ENCODE measurements at places on chromosomes 11 and 22.

DNA sequence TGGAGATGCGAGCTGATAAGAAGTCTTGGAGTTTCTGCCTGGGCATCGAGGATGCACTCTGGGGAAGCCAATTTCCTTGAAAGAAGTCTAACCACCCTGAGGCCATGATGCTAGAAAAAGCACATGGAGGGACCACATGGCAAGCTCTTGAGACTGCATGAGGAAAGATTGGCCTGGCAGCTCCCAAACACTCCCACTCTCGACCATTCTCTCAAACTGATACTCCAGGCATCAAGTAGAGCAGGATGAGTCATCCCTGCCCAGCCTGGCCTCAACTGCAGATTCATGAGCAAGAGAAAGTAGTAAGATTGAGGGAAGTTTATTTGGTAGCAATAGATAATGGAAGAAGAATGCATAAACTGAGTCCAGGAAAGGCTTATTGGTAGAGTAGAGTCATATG, 194.3 kb downstream of the KIF18A start:
- no peak for DNase-seq

- no peak for DNase-seq
Measured at GRCh38 chr11:42075180-42075579, 615.7 kb upstream of the LRRC4C start.

GRCh38 chr11:43837879-43838278, 42.8 kb upstream of the ALKBH3 start:
- no peak for DNase-seq

GRCh38 chr22:20965888-20966855, 883 bp upstream of the AIFM3 start:
- no peak for DNase-seq

DNA sequence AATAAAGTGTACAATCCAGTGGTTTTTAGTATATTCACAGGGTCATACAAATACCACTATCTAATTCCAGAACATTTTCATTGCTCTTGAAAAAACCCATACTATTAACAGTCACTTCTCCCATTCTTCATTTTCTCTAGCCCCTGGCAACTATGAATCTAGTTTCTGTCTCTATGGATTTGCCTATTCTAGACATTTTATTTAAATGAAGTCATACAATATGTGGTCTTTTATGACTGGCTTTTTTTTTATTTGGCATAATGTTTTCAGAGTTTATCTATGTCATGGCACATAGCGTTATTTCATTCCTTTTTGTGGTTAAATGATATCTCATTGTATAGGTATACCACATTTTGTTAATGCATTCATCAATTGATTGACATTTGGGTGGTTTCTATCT, 59.4 kb downstream of the KDM2A start:
- DNase-seq = no peak

DNA sequence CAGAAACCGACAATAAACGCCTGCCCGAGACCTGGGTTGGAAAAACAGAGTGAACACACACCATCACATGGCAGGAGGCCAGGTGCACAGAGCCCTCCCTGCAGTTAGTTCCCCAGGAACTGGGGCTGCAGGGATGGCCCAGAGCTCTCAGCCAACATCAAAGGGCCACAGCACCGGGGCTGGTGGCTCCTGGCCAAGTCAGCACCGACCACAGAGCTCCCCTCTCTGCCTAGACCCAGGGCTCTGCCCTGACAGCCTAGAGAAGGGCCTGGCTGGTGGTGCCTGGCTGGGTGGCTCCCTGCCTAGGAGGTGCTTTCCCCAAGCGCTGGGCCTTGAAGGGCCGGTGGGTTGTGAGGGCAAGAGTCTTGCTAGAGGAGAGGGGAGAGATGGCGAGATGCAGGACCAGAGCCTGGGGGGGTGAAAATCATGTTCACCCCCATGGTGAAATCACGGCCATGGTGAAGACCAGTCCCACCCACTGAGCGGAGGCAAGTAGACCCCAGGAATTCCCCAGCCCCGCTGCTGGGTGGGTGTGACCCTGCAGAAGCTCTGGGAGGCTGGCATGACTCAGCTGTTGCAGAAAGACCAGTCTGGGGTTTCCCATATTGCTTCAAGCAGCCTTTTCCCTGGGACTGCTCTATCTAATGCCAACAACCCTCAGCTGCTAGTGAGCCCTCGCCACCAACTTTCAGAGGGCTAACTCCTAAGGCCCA, 7.2 kb upstream of the BID start:
- DNase-seq = no peak

DNA sequence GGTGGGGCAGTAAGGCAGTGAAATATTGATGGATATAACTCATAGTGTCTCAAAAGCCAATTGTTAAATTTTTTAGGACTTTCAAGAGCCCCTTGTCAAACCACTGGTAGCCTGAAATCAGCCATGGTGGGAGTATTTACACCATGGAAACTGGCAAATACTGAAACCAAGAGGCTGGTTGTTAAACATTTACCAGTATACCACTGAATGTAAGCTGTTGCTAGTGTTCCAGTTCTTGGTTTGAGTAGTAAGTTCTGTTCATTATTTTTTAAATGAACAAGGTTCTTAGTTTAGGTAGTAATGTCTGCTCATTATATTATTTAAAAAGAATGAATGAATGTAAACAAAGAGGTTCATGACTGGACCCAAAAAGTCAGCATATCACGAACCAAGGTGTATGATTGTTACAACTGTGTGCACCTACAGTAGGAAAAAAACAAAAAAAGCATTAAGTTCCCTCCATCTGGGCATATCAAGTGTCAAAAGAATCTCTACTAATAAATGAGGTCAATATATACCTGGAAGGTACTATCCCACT, 4.5 kb upstream of the EIF3F start:
- DNase-seq = no peak

- DNase-seq = no peak
Measured at GRCh38 chr11:64331569-64332371, 8.2 kb upstream of the CCDC88B start.

GRCh38 chr11:102546923-102547471, 16.4 kb upstream of the MMP7 start:
- DNase-seq = no peak

GRCh38 chr11:47523490-47524225, 29.3 kb downstream of the CELF1 start:
- peak; percentile 71 for DNase-seq

DNA sequence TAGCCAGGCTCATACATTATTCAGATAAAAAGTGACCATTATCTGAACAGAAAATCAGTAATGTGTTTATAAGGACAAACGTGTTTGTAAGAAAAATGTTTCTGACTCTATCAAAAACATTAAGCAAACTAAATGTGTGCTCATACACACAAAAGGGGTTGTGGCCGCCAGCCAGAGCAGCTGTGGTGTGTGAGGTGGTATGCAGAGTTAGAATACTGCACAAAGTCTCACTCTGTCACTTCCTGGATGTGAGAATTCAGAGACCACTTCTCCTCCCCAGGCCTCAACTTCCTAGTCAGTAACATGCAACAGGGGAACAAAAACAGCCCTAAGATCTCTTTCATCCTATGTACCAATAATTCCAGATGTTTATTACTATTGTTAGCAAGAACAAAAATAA, 9.4 kb downstream of the OR5B21 start:
- no peak for DNase-seq

DNA sequence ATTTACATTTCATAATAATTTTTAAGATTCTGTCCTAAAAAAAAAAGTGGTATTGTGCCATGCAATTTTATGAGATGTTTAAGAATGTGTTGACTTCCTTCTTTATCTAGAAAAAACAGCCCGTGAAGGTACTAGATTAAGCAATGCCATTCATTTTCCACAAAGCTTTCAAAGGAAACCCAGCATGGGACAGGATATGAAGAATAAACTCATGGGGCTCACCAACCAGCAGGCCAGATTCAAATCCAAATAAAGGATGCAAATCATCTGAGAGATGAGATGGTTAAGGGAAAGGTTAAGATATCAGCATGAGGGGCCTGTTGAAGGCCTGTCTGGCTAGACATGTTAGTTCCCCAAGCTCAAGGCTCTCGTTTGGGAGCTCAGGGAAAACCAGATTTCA, 199.1 kb downstream of the SWAP70 start:
- no peak for DNase-seq

GRCh38 chr11:17734418-17734911, at the start of gene KCNC1:
KCNC1 (plus strand) TSS chr11:17734781; CDS start chr11:17736003, 1,222 bp downstream.
- no peak for DNase-seq

GRCh38 chr22:30647536-30647935, 12.0 kb downstream of the SLC35E4 start:
- DNase-seq = no peak

DNA sequence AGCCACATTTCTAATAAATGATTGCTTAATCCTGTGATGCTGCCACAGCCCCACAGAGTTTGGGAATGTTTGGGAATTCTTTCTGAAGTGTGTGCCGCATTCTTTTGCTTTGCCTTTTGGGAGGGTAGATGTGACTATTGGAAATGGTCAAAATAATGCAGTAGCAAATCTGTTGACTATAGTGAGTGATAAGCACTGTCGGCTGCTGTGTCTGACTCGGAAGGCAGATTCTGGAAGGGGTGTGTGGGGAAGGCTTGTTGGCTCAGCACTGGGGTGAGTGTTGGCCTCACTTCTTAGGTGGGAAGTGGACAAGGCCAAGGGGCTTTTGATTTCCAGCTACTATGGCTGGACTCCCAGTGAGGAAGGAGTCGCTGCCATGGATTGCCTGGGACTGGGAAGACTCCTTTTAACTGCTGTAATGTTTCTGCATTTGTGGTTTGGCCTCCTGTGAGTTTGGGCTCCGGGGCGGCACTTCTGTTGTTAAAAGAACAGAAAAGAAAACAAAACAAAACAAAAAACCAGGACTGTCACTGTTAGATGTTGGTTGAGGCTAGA, 20.1 kb downstream of the ZBTB16 start:
- DNase-seq = no peak

- DNase-seq = no peak
Measured at GRCh38 chr11:104792861-104793260, 105.4 kb downstream of the CASP12 start.

- DNase-seq = no peak
Measured at GRCh38 chr11:26144291-26144690, 187.6 kb upstream of the ANO3 start.

- DNase-seq = no peak
Measured at GRCh38 chr22:23262518-23263332, 82.4 kb downstream of the BCR start.

DNA sequence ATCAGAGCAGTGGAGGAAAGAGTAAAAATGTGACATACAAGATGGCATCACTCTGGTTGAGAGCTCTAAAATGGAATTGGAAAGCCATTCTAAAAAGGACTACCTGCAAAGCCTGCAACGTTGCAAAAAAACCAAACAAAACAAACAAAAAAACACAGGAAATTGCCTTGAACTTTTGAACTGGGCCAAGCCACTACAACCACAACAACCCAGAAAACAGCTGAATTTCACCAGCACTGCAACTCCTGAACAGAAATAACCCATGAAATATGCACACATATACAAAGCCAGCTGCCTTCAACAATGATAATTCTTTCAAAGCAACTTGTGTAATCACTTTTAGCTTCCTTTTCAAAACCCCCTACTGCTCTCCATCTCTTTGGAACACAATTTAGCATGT, 326.6 kb upstream of the LRRC4C start:
- DNase-seq = no peak

DNA sequence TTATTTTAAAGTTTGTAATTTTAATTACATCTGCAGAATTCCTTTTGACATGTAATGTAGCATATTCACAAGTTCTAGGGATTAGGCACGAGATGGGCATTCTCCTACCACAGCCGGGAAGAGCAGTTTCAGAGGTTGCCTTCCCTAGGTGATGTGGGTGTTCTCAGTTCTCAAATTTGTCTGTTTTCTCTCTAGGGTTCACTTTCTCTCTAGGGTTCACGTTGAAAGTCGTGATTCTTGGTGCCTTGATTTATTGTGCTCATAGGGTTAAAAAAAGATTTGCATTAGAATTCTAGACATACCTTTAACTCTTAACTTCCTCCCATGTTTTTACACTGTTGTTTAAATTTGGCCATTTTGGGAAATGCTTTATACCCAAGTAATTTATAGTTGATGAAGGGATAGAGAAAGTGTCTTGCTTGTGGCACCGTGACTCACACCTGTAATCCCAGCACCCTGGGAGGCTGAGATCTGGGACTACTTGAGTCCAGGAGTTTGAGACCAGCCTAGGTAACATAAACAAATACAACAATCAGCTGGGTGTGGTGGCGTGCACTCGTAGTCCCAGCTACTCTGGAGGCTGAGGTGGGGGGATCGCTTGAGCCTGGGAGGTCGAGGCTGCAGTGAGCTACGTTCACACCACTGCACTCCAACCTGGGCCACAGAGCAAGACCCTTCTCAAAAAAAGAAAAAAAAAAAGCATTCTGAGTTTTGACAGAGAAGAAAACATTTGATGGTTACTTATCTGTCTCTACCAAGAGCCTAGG, 3.6 kb downstream of the MED15 start:
- no peak for DNase-seq

GRCh38 chr11:93645938-93646337, 15.5 kb upstream of the CEP295 start:
- DNase-seq = no peak

- no peak for DNase-seq
Measured at GRCh38 chr11:75422248-75423231, 10.5 kb downstream of the KLHL35 start.

DNA sequence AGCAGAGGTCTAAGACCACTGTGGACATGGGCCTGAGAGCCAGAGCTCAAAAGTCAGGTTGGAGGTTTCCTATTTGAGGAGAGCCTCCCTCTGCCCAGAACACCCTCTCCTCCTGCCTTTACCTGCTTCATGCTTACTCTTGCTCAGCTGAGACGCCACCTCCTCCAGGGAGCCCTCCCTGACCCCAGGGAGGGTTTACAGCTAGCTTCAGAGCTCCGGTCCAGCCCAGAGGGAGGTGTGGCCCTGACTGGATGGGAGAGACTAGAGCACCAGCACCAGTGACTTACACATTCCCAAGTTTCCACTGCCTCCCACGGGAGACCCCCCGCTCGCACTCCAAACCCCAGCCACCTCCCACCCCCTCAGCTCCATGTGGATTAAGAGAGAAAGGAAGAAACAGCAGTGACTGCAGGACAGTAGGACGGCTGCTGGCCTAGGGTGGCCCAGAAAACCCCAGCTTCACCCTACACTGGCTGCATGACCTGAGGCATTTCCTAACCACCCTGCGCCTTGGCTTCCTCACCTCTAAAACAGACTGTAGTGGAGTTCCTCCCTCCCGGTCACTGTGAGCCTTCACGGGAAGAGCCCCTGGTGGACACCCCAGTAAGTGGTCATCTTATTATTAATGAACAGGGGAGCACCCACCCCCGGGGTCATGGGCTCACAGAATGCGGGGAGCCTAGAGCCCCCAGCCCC, 24.5 kb upstream of the PDGFB start:
- no peak for DNase-seq

GRCh38 chr11:12092714-12093113, 17.7 kb upstream of the MICAL2 start:
- DNase-seq = peak; percentile 64

GRCh38 chr11:19229671-19230070, 11.1 kb downstream of the E2F8 start:
- no peak for DNase-seq

- DNase-seq = peak; percentile 54
Measured at GRCh38 chr22:46774253-46774979, 12.0 kb downstream of the TBC1D22A start.

DNA sequence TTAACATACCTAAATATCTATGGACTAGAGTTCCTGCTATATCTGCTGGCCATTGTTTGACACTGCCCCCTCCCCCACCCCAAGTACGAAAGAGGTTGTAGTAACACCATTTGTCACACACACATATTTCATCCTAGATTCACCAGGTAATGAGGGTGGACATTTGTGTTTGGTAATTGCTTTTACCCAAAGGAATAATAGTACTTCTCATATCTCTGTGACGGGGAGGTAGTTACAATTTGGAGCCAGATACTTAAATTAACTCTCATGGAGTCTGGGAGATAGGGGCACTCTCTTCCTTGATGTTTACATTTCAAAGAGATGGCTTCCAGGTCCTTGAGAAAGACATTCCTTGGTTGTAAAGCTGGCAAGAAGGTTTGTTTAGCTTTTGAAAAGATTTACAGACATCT, 38.7 kb downstream of the REXO2 start:
- DNase-seq = no peak

All from tibial artery (tissue), 4 donors.